Stimulated activated CD8-positive, alpha-beta memory T cell treated with anti-CD3 and anti-CD28 coated beads, Interleukin-7, amount 100 ng/mL, for 1 hour (primary cell): ENCODE measurements at places on chromosomes 5 and 9.

GRCh38 chr5:137395011-137395755 is 103.9 kb downstream of the SPOCK1 start:
- no peak for DNase-seq

DNA sequence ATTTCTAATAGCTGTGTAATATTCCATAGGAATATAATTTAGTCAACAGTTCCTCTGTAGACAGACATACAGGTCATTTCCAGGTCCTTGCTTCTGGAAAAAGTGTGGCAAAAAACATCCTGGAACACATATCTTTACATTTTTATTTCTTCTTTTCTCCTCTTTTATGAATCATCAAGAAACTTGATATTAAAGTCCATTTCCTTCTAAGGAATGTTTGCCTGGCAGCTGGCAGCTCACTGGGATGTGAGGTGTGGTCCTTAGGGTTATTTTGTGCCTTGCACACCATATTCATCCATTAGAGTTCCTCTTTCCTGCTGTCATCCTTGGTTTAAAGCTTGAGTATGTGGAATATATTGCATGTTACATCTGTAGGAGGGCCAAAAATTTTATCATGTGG is 122.0 kb downstream of the GALNT10 start:
- DNase-seq: no peak

DNA sequence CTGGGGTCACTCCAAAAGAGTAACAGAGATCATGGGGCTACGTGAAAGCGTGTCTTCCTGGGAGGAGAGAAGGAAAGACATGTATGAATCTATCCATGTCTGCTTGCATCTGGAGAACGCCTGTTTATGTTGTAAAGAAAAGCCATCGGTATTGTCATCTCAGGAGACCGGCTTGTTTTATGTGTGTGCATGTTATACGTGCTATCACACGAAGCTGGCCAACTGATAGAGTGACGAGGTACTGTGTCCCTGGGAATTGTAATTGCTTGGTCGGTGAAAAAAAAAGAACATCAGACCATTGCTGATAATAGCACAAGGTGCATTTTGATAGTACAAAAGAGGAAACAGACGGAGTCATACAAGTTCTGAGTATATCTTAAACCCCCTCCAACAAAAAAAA is 370 bp upstream of the CDH6 start:
- DNase-seq: no peak

- DNase-seq: no peak
Measured at GRCh38 chr5:6365142-6365976, 13.0 kb downstream of the MED10 start.

GRCh38 chr5:57348376-57349140 is 134.1 kb downstream of the ACTBL2 start:
- DNase-seq: no peak

GRCh38 chr9:86983249-86983619 is 35.9 kb upstream of the GAS1 start:
- DNase-seq: no peak

DNA sequence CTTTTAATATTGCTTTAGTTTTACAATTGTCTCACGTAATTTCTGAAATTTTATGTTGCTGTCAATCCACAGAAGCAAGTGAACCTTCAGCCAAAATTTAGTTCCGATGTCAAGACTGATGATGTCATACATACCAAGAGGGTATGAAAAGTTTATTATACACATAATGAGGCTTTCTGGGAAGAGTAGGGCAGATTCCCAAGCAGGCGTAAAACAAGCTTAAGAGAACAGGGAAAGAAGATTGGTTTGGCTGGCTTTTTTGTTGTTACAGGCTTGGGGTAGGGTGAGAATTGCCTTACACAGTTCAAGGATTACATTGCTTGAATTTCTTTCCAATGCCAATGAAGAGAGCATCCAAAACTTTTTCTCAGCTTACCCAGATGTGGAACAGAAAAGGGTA is 1962.9 kb upstream of the CDH6 start:
- no peak for DNase-seq

DNA sequence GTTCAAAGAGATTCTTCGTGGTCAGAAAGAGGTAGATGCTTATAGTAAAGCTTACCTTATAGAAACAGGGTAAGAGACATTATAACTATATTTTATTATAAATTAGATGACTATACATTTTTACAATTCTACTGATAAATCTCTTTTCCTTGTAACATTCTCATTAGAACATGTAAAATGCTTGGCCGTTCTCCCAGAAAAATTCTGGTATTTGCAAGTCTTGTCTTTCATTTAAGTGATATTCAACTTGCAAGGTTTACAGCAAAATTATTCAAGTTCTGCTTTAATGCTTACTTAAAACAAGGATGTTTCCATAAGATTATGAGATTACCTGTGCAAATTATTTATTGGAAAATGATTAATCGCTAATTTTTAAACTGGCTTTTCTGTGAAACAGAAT is 41.3 kb upstream of the CDH18 start:
- DNase-seq: no peak
